Myocyte (in vitro differentiated cells): ENCODE measurements at places on chromosomes 11 and 22. TPM values are rescaled to one million over a fixed set of nuclear protein-coding genes. Genes with fewer than 3 reads are reported as not detected.

GRCh38 chr11:117230286-117230961, 1.4 kb downstream of the PCSK7 start:
- DNase-seq = no peak

GRCh38 chr11:111305162-111305802, 6.9 kb downstream of the POU2AF3 start:
- DNase-seq = no peak

- no peak for DNase-seq
Measured at GRCh38 chr11:93498161-93498560, 45.0 kb downstream of the SMCO4 start.

- no peak for DNase-seq
Measured at GRCh38 chr11:76939219-76939631, 78.5 kb downstream of the ACER3 start.

DNA sequence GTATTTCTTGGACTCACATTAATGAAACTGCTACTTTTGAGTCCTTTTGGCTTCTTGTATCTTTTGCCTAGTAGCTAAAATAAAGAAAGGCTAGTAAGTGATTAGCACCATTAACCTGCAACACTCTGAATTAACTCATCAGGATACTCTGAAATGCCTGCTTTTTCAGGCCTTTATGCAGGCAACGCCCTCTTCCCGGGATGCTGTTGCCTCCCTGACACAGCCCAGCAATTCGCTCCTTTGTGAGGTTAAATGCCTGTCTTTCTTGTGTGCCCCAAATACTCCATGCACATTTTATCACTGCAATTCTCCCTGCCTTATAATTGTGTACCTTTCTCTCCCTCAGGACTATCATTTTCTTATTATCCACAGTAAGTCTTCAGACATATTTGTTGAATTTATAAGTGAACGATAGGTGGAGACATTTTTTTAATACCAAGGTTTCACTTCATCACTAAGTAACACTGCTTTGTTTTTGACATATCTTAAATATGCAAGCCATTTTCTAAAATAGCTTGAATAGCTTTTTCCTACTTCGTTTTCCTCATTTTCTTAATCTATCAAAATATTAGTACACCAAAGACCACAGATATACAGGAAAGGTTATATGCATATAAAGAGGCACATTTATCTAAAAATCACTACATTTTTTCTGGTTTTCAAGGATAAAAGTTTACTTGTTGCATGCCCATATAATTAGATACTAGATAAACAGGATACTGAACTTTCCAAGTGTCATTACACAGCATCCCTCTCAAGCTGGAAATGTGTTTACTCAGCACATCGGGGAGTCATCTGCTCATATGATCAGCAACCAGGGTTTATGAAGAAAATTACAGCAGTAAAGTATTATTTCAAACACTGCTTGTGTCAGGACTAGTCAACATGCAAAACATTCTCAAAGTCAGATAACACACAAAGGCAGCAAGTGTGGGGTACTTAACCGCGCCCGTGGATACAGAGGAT, 48.5 kb upstream of the DDI1 start:
- DNase-seq = no peak

DNA sequence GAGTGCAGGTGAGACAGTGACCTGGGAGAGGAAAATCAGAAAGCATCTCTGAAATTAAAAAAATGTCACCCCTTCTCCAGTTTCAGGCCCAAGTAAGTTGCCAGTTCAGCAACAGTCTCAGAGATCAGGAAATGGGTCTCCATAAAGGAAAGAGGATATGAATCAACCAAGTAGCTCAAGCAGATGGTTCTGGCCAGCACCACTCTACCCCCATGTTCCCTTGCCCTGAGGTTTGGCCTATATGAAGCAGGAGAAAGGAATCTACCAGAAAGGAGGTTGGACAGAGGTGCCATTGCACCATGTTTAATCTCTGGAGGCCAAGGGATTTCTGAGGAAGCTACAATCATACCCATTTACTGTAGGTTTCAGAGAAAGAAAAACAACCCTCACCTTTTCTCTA, 7.7 kb downstream of the FZD4 start:
- no peak for DNase-seq

DNA sequence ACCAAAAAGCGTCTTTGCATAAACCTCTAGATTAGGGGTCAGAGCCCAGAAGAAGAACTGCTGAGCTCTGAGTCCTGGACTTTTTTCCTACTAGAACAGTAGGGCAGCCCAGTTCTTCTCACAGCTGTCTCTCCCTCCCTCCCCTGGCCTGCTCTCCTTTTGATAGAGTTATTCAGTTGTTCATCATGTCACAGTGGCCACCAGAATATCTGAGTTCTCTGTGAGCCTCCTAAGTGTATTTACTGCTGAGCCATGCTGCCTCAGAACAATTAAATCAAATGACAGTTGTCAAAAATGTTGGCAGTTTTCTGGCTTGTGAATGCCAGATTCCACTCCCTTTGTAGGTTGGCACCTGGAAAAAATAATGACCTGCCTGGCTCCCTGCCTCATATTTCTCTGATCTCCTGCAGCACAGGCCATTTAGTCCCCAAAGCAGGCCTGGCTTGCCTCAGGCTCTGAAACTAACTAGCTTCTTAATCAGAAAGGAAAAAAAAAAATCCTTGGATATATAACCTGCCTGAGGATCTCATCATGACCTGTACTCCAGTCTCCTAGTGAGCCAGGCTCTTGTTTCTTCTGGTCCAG, 377.4 kb upstream of the LARGE1 start:
- DNase-seq = no peak

The C11orf71 gene
- 3.4 and 5.1 TPM in 2 replicates for total RNA-seq

The INPP5J gene
- total RNA-seq = 0.40 and 0.57 TPM in 2 replicates

The PSMC3 gene
- 257 and 296 TPM in 2 replicates for total RNA-seq

The KCNJ11 gene
- total RNA-seq = 5.1 and 8.7 TPM in 2 replicates
